ENCODE measurements at places on chromosomes 6 and 20.

DNA sequence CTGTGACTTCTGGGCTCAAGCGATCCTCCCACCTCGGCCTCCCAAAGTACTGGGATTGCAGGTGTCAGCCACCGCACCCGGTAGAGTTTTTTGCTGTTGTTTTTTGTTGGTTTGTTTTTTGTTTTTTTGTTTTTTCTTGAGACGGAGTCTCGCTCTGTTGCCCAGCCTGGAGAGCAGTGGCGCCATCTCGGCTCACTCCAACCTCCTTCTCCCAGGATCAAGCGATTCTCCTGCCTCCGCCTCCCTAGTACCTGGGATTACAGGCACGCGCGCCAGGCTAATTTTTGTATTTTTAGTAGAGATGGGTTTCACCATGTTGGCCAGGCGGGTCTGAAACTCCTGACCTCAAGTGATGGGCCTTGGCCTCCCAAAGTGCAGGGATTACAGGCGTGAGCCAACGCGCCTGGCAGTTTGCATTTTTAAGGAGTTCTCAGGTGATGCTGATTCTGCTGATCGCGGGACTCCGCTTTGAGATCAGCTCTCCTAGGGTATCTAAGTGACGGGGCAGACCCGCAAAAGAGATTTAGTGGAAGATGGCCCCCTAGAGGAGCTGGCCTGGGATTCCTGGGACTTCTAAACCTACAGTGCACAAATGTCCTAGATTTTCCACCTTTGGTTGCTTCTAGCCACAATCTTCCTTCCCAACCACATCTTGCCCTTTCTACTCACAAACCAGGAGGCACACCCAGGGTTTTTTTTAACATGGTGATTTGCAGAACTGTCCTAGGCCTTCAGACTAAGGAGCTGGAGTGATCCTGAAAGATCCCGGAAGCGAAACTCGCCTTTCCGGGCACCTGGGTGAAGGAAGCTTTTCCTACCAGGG is 45.2 kb downstream of the DPPA5 start:
- no peak for DNase-seq

DNA sequence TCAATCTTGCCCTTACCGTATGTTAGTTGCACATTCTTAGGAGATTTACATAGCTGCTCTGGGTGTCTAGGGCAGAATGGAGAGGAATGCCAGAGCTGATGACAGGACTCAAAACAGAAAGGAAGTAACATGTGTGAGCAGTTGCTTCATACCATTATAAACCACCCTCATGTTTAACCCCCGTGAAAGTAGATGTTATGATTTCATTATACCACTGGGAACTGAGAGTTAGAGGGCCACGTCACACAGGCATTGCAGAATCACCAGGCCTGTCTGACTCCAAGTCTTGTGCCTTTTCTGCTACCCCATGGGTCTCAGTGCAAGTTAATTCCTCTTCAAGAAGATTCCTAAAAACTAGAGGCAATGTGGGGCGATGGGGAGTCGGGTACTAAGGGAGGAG is 23.5 kb upstream of the SIM1 start:
- no peak for DNase-seq

- DNase-seq: no peak
Measured at GRCh38 chr20:4449957-4450715, 271.6 kb upstream of the PRND start.

DNA sequence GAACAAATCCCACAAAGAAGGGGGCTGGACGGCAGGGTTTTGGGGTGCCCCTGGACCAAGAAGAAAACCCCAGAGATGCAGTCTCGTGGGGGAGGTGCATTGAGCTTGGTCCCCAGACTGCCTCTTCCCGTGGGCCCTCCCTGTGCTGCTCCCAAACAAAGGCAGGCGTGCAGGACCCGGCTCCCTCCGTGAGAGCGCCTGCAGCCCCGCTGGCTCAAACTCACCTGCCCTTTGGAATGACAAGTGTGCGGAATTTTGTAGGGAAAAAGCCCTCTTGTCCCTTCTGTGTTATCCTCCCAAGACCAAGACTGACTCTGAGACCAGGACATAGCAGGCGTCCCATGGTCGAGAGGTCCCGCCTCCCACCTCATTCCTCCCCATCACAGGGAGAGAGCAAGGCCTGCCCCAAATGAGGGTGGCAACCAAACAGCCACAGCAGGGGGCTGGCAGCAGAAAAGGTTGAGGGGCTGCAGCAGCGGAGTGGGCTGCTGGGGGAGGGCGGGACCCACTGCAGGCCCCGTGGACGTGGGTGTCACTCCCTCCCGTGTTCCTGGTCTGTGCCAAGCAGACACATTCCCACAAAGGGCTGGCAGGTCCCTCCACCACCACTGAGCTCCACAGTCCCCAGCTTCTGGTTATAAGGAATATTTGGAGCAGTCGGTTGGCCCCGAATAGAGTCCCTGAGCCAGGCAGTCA is 5.6 kb upstream of the FRMD1 start:
- DNase-seq: no peak

- DNase-seq: no peak
Measured at GRCh38 chr6:85420551-85420950, 29.3 kb upstream of the NT5E start.

GRCh38 chr6:111666847-111667246 is 61.2 kb upstream of the TRAF3IP2 start:
- no peak for DNase-seq

DNA sequence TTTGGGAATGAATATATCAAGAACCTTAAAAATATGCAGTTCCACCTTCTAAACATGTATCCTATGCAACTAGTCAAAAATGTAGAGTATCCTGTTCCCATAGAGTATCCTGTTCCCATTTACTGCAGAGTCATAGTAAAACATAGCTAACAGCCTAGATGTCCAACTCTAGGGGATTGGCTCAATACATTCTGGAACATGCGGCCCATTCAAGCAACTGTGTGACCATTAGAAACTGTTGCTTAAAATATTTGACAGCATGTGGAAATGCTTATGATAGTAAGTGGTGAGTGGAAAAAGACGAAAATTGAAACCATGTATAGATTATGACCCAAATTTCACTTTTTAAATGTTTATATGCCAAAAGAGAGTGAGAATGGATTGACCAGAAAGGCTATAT is 11.2 kb downstream of the FOXP4 start:
- no peak for DNase-seq

DNA sequence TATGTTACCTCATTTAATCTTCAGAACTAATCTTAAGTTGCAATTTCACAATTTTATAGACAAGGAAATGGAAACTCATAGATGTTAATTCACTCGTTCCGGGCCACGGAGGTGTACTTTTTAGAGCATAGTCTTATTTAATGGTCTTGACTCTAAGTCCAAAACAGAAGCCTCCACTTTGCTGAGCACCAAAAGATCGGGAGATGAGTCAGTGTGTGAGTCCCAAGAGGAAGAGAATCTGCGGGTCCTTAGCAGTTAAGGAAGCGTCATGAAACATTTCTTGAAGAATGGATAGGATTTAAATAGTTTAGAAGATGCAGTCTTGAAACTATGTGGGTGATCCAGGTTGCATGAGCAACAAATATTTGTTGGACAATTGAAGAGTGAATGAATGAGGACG is 231.8 kb upstream of the QKI start:
- no peak for DNase-seq

GRCh38 chr6:36688063-36688738 is 9.4 kb upstream of the RAB44 start:
- no peak for DNase-seq

DNA sequence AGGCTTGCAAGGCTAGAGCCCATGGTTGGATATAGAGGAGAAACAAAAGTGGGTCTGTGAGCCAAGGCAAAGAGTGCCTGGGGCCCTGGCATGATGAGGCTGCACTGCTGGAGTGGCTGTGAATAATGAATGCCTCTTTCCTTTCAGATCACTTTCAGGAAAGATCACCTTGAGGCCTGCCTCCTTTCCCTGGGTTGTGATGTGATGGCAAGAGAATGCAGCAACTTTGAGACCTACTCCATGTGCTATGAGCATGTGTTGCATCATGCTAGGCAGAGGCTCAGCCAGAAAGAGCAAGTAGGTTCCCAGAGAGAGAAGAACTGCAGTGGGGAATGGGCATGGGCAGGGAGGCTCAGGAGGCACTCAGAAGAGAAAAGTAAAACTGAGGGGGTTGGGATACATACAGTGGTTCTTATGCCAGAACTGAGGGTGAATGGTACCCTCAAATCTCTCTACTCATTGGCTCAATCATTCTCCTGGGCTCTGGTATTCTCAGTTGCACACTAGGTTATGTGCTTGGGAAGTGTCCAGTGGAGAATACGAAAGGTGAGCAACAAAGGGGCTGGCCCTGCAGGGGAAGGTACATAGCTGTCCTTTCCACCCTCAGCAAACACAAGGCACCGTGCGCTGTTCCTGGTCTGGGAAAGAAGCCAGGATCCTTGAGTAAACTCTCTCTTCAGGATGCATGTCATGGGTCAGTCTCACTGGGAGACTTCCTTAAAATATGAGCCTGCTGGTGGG is 45.9 kb downstream of the CD164 start:
- no peak for DNase-seq

DNA sequence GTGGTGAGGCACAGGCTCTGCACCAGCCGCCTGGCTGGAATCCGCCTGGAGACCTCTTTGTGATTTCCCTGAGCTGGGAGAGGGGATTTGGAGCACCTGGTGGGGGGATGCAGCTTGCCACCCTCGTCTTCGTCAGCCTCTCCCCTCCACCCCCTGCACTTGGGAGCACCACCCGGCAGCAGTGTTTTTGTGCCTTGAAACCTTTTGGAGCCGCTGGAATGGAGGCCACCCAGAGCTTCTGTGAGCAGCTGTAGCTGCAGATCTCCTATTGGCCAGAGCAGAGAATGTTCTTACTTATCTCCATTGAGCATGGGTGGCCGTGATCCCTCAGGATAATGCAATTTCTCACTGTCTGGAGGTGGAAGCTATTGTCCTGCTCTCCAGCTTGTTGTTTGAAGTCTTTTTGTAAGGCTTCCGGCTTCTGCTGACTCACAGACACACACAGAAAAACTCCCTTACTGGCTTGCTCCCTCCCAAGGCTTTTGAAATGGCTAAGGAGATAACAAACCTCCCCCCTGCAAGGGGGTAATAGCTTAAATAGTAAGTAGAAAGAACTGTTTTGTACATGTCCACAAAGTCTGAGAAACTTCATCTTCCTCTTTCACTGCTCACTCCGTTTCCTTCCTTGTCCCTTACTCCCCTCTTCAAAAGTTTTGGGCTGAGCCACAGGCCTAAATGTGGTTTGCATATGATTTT is 271.2 kb downstream of the PRL start:
- no peak for DNase-seq

GRCh38 chr6:158665332-158665731 is 15.5 kb downstream of the SYTL3 start:
- DNase-seq: no peak

- no peak for DNase-seq
Measured at GRCh38 chr6:155647354-155647753, 191.7 kb upstream of the NOX3 start.

DNA sequence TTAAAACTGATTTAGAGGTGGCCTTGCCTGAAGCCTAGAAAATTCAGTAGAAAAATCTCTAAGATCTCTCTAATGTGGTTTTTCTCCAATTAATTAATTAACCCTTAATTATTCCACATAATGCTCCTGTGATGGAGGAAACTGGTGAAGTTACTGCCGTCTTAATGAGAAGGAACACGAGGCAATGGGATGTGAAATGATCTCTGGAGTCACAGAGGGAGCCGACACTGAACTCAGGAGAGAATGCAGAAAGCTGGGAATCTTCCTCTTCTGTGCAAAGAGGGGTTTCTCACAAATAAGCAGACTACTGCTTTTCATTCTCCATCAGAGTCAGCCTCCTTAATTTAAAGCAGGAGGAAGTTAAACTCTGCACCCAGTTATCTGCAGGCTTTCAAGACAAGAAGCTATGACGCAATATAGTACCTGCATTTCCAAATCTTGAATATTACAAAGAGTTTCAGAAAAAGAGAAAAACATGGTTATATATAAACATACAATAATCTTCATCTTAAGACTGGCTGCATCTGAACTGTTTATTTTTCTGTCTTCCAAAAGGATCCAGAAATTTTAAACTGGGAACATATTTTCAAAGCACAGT is 18.1 kb upstream of the SNRPB2 start:
- DNase-seq: no peak

GRCh38 chr6:71651636-71652035 is 234.7 kb upstream of the RIMS1 start:
- no peak for DNase-seq

DNA sequence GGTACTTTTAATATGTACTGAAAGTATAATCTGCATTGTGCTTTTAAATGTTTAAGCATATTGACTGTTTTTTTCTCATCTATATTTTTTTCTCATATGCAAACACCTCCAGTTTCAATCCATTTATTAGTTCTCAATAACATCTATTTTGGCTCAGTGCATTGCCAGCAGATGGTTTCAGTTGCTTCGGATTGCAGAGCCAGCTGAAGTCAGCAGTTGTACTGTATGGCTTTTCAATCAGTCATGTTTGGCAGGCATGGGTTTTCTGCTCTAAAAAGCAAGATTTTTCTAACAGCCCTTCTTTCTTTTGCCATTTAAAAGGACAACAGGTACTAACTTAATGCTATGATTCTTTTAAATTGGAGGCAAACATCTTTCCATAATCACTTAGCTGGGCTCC is 121.2 kb downstream of the CD109 start:
- no peak for DNase-seq

DNA sequence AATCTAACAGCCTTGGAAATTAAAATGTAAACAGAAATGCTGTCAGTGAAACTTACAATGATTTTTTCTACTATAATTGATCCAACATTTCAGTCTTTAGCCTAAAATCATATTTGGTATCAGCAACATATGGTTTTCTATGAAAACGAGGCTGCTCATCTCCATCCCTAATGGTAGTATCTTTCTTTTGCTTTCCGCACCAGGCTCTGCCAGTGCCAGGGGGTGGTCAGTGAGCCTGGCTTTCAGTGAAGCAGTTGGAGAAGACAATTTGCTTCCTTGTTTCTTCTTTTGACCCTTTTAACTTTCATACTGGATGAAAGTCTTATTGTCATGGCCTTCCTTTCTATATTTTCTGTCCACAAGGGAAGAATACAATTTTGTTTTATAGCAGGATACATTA is 258.4 kb downstream of the ARID1B start:
- no peak for DNase-seq

DNA sequence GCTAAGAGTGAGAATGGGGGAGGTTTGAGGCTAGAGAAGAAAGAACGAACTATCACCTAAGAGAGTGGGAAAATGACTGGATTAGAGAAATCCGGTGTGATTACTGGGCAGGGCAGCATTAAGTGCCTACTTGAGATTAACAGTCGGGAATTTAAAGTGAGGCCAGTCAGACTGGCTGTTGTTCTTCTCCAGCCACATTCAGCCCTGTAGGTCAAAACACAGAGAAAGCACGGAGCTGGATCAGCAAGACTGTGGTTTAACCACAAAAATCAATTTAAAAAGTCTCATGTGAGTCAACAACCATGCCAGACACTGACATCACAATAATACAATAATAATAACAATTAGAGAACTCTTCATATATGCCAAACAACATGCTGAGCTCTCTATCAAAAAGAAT is 301.9 kb upstream of the SGK1 start:
- DNase-seq: no peak

DNA sequence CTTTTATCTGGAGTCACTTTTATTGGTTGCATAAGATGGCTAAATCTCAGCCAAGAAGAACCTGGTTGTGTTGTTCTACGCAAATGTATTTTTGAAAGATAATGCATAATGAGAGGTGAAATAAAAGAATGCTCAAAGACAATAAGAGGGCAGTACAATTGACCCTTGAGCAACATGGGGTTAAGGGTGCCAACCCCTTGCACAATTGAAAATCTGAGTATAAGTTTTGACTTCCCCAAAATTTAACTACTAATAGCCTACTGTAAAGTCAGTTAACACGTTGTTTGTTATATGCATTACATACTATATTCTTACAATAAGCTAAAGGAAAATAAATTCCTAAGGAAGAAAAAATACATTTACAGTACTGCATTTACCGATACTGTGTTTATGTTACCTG is 5.9 kb downstream of the RNF146 start:
- DNase-seq: no peak
